ENCODE measurements at places on chromosomes 6 and 20. TPM values are rescaled to one million over a fixed set of nuclear protein-coding genes. Genes with fewer than 3 reads are reported as not detected.

CD40 gene
- not detected for total RNA-seq

- no peaks in the 10 kb centered on the region for H3K36me3 ChIP-seq
- no peak overlapping the region for H3K27ac ChIP-seq
- H3K4me3 ChIP-seq = no peak overlapping the region
- no peaks in the 10 kb centered on the region for H3K4me1 ChIP-seq
- H3K27me3 ChIP-seq = no peaks in the 10 kb centered on the region
Measured at GRCh38 chr6:130602151-130602770, 224.9 kb upstream of the SMLR1 start.

GRCh38 chr6:46048646-46049297 is 33.1 kb upstream of the CLIC5 start:
- DNase-seq = no peak
- peaks cover 7% of the 10 kb centered on the region for H3K4me1 ChIP-seq
- H3K36me3 ChIP-seq = no peaks in the 10 kb centered on the region

GRCh38 chr6:134437376-134437775 is 119.5 kb upstream of the SGK1 start:
- H3K27ac ChIP-seq = no peak overlapping the region
- no peak for DNase-seq
- H3K4me3 ChIP-seq = no peak overlapping the region
- H3K4me1 ChIP-seq = no peaks in the 10 kb centered on the region
